ENCODE measurements at places on chromosomes 1 and 21.

DNA sequence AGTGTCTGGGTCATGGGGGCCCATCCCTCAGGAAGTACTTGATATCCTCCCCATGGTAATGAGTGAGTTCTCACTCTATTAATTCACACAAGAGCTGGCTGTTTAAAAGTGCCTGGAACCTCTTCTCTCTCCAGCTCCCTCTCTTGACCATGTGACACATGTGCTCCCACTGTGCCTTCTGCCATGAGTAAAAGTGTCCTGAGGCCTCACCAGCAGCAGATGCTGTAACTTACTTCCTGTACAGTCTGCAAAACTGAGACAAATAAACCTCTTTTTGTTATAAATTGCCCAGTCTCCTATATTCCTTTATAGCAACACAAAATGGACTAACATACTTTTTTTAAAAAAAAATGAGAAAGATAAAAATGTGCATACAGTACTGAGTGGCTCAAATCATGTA, 24.0 kb downstream of the PUM1 start:
- no peak for DNase-seq

GRCh38 chr1:170296642-170297041, 150.9 kb downstream of the NTMT2 start:
- DNase-seq, result no peak

DNA sequence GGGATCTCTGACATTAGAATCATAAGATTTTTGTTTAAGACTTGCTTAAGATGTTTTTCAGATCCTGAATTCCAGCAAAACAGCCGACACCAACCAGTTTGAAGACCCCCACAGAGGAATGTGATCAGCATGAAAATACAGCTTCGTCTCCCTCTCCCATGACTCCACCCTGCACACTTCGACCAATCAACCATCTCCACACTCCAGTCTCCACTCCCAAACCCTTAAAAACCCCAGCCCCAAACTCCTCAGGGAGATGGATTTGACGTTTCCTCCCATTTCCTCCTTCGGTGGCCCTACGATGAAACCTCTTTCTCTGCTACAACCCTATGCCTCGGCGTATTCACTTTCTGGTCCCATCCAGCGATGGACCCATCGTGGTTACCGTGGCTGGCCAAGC, 30.1 kb upstream of the KIF26B start:
- DNase-seq, result no peak

GRCh38 chr1:4802024-4802423, 147.6 kb downstream of the AJAP1 start:
- DNase-seq, result no peak

GRCh38 chr1:227299688-227300087, 18.6 kb downstream of the CDC42BPA start:
- no peak for DNase-seq

DNA sequence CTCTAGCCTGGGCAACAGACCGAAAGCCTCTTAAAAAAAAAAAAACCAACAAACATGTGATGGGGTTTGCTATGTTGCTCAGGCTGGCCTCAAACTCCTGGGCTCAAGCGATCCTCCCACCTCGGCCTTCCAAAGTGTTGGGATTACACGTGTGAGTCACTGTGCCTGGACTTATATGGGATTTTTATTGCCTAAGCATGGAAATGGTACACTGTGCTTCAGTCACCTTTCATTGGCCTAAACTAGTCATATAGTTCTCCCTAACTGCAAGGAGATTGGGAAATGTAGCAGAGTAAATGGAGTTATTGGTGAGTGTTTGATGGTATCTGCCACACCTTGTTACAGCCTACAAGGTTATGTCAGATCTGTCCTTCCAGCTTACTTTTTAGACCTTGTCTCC, 17.2 kb upstream of the MEF2D start:
- no peak for DNase-seq

GRCh38 chr1:64920941-64921589, 45.3 kb downstream of the JAK1 start:
- no peak for DNase-seq

- no peak for DNase-seq
Measured at GRCh38 chr21:45011911-45012661, 62.3 kb upstream of the ADARB1 start.

DNA sequence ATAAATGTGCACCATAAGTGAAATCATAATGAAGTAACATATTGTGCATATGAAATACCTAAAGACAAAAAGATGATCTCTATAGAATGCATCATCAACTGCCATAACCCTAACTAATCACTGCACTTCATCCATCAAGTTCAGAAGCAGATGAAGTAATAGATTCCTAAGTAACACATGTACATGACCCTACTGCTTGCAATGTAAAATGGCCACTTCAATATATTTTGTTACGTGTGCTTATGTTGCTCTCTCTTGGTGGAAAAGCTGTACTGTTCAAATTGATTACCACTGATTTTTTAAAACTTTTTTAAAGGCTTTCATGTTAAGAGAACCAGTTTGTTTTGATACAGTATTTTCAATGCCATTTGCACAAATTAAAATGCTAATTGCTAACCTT, 141.8 kb downstream of the TTLL7 start:
- DNase-seq, result no peak

DNA sequence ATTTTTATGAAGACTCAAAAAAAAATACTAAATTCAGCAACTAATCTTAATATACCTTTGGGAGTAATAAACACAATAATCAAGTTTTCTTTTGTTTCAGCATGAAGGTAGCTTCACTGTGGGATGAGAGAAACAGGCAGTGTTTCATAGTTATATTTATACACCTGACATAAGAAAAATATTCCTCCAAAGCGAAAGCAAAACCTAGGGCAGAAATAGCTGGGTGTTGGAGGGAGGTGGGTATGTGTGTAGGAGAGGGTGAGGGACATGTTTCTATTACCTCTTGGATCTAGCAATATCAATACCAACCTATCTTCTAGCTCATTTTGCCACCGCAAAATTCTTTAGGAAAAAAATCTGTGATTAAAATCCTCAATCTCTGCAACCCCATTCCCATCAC, 24.9 kb upstream of the MAN1A2 start:
- no peak for DNase-seq

- DNase-seq, result no peak
Measured at GRCh38 chr1:193988885-193989284, 802.5 kb upstream of the B3GALT2 start.

GRCh38 chr1:59354709-59355337, 57.9 kb downstream of the FGGY start:
- DNase-seq, result no peak

GRCh38 chr1:228919914-228920313, 184.6 kb downstream of the RHOU start:
- no peak for DNase-seq

- no peak for DNase-seq
Measured at GRCh38 chr1:169052727-169053126, 53.8 kb upstream of the ATP1B1 start.

GRCh38 chr1:82755191-82755590, 954.5 kb downstream of the ADGRL2 start:
- no peak for DNase-seq

DNA sequence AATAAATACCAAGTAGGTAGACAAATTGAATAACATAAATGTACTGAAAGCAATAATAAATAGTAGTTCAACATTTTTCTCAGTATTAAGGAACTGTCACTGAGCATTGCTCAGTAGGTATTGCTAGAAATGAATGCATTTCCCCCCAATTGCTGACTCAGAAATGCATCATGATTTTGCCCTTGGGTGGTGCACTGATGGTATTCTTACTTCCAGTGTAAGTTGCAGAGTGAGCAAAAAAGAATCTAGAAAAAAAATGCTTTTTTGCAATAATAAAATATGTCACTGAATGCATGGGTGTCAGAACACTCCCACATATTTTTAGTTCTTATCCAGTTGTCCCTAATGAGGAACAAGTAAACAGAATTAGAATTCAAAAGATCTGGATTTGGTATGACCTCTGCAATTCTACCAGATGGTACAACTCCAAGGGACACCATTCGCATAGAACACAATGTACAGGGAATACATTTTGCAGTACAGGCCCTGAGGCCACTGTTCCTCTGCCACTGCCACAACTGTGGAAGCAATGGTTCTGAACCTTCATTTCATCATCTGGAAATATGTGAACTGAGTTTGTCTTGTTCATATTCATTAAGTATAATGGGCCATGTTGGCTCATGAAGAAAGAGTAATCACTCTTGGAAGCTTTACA, 78.0 kb downstream of the ATP6V1G3 start:
- DNase-seq, result no peak

GRCh38 chr1:226798427-226799411, 59.6 kb upstream of the ITPKB start:
- DNase-seq, result no peak

DNA sequence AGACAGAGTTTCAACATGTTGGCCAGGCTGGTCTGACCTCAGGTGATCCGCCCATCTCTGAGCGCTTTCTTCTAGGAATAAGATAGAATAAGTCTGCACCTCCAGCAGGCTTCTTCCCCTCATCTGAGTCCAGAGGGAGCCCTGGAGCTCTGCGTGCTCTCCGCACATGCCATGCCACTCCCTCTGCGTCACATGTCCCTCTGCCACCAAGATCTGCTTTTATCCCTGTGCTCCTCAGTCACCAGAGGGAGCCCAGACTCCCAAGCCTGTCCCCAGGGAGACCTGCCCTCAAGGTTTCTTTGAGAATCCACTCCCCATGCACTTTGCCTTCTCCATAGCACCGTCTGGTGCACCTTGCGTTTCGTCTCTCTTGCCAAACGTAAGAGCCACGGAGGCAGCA, 213.0 kb downstream of the CAMTA1 start:
- no peak for DNase-seq

GRCh38 chr21:41209016-41209619, 41.2 kb downstream of the BACE2 start:
- no peak for DNase-seq

DNA sequence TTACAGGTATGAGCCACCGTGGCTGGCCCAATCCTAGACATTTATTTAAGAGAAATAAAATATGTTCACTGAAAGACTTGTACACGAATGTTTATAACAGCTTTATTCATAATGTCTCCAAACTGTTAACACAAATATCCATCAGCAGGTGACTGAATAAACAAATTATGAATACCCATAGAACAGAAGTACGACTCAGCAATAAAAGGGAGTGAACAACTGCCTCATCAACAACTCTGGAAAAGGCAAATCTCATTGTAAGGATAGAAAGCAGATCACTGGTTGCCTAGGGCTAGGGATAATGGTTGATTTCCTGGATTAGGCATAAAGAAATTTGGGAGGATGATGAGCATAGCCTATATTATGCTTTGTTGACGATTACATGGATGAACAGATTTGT, 41.7 kb downstream of the GABPA start:
- DNase-seq, result no peak

- DNase-seq, result no peak
Measured at GRCh38 chr21:29360799-29361765, 62.4 kb downstream of the BACH1 start.

GRCh38 chr1:161549652-161550051, at the start of gene FCGR3A:
Gene FCGR3A, minus strand, starts transcription at chr1:161549818. Its CDS starts 82 bp downstream, at chr1:161549736.
- no peak for DNase-seq

GRCh38 chr1:87449348-87449963, 120.8 kb downstream of the LMO4 start:
- DNase-seq, result no peak

- DNase-seq, result no peak
Measured at GRCh38 chr21:28758883-28759242, 233.8 kb downstream of the LTN1 start.

- DNase-seq, result no peak
Measured at GRCh38 chr1:30253361-30253760, 470.0 kb downstream of the MATN1 start.

- no peak for DNase-seq
Measured at GRCh38 chr1:57209495-57209894, 214.4 kb downstream of the DAB1 start.

GRCh38 chr1:228087771-228088251, 5.3 kb downstream of the ARF1 start:
- DNase-seq, result no peak

DNA sequence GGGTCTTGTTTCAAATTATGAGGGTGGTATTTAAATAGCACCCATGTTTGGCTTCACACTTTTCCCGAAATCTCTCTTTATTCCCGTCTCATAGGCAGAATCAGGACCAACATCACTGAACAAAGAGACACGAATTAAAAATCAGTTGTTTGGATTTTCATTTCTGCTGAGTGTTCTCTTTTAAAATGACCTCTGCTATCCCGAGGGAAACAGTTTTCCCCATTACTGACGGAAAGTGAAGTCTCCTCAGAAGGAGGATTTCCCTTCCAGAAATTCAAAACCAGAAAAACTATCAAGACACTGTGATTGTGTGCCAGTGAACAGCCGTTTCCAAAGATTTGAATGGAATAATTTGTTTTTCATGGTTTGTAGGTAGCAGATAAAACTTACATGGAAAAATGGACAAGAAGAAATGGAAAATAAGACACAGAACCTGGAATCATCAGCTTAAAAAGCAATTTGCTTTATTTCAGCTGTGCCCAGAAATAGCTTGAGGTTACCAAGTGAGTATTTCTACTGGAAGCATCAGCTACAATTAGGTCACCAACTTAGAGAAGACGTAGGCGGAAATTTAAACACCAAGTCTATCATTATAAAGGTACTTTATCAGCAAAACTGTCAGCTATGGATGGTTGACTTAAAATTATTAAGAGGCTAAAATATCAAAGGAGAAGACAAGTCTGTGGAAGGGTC, 68.5 kb downstream of the RUNX1 start:
- no peak for DNase-seq

- DNase-seq, result no peak
Measured at GRCh38 chr1:84701376-84701775, 11.1 kb upstream of the SSX2IP start.

DNA sequence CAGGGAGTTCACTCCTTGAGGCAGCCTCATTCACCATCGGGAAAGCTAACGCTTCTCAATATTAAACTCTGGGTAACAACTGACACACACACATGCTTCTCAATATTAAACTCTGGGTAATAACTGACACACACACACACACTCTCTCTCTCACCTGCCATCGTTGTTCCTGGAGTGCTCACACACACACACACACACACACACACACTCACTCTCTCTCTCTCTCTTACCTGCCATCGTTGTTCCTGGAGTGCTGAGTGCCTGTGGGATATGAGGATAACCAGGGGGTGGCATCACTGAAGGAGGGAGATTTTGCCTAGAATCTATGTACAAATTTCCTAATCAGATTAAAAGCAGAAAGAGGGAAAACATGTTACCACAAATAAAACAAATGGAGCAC, 17.1 kb upstream of the GUCA2A start:
- no peak for DNase-seq

DNA sequence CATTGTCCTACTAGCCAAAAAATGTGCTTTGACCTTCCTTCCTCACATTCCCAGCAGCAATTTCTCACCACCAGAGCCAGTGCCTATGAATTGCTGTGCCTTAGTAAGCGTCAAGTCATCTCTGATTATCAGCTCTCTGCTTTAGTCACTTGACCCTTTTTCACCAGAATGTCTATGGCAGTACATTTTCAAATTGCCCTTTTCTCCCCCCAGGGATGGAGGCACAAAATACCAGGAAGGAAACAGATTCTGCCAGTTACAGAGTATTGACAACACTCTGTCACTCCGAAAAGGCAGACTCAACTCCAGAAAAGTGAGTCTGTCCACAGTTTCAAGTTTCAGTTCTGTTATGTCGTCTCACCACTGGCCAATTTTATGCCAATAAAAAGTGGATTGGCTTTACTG, 167.4 kb downstream of the TNFSF18 start:
- DNase-seq, result no peak

- DNase-seq, result no peak
Measured at GRCh38 chr1:25999041-25999800, 1.4 kb upstream of the PAFAH2 start.

Measured in forelimb muscle (tissue), 1 donor.